ENCODE measurements at places on chromosomes 2 and 18.

DNA sequence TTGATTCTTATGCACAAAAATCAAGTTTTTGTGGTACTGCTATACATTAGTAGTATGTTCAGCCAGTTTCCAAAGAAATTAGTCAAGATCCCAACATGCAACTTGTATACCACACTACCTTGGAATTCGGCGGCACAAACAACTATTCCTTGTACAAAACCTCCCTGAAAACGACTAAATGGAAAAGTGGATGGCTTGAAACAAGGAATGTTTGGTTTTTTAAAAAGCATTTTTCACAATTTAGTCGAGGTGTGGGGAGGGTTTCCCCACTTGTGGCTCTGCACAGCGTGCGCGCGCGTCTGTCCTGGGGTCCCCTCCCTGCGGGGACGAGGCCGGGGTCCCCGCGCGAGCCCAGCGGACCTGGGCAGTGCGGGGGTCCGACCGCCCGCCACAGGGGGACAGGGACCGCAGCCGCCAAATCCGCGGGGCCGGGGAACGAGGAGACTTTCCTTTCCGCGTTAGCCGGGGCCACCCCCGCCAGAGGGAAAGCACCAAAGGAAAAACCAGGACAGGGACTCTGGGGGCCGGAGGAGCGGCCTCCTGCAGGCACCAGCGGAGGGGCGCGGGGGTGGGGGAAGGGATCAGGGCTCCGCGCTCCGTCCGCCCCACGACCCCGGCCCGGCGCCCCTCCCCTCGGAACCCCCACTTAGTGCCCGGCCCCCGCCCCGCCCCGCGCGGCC lies 534 bp upstream of the SOCS6 start:
- DNase-seq, result no peak

- no peak for DNase-seq
Observed at GRCh38 chr2:111905990-111906735, 7.8 kb downstream of the MERTK start.

DNA sequence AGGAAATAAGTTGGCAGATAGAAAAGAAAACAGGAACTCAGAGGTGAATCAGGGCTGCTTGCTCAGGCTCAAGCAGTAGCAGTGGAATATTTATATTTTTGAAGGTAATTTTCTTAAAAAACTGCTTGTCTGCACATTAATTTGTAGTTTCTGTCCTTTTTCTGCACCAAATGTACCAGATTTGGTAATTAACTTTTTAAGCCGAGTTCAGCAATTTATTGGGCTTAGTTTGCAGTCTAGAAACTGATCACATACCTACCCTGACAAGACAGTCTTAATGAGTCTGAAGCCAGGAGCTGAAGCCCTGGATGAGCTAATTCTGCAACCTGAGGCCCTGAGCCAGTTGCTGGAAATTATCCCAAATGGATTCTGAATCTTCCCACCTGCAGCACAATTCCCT lies 647.0 kb downstream of the TDRD15 start:
- no peak for DNase-seq

- DNase-seq, result no peak
Observed at GRCh38 chr2:226564667-226565066, 235.0 kb downstream of the IRS1 start.

DNA sequence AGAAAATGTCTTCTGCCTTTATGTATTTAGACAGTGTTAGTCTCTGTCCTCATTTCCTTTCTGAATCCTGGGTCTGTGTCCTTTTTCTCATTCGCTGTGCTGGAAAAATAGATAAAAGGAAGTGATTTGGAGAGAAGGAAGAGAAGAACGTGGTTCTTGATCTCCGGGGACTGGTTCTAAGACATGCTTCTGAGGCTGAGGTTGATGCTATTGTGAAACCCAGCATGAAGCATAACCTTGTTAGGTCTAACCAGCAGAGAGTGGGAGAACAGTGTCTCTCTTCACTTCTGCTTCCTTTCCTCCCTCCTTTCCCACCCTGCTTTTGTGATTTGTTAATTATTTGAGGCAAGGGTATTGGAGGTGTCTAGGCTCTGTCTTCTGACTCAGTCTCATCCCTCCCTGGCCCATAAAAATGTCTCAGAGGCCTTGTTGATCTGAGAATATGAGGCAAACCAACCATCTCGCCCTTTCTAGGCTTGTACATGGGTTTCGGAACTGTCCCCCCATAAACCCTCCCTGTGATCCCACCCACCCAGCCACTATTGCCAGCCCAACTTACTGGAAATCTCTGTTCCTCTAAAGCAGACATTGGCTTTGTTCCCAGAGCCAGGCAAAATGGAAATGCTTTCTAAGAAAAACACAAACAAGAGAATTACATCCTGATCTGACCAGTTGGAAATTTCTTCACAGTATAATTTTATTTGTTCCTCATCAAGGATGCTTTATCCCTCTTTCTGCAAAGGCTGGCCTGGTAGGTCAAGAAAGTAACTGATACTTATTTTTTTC lies 360.6 kb upstream of the TNP1 start:
- no peak for DNase-seq

DNA sequence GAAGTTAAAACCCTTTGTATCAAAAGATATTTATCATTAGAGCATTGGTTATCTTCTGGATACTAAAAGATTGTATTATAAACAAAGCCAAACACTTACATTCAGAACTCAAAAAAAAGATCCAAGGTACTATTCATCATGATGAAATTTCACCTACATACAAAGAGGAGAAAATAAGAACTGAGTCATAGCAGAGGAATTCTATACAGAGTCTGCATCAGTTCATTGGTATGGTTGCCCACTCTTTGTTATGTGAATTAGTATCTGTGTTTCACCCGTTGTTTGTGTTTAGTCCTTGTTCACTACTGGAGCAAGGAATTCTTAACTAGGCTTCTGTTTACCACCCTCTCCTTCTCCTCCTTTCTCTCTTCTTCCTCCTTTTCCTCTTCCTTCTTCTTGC lies 157.9 kb downstream of the LNPK start:
- no peak for DNase-seq

- no peak for DNase-seq
Observed at GRCh38 chr2:217277646-217278398, 418.0 kb upstream of the TNP1 start.

GRCh38 chr18:48967545-48967944 lies 16.8 kb upstream of the SMAD7 start:
- DNase-seq, result no peak

DNA sequence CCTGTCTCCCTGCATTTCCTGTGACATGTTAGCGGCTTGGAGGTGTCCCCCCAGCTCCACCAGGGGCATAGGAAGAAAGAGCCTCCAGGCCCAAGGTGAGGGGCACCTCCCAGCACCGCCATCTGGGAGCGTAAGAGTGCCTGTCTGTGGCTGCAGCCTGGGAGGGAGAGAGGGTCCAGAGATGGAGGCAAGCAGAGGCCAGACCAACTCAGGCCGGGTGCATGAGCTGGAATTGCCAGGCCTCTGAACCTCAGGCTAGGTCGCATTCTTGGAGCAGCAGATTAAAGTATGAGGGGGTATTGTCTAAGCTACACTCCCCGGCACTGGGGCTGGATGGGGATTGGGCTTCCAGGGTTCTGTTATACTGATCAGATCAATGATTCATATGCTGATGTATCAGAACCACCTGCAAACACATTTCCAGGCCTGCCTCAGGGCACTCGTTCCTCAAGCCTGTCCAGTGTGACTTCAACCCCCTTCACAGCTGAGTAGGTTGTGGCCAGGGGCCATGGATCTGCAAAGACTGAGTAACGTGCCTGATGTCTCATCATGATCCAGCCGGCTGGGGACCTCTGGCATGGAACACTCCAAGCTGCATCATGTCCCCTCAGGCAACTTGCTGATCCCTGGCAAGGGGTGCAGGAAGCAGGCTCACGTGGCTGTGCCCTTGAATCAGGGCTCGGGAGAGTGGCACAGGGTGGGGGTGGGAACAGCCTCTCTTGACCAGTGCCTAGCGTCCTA lies 73.2 kb downstream of the HS1BP3 start:
- DNase-seq, result no peak

GRCh38 chr2:72325592-72326422 lies 178.1 kb upstream of the CYP26B1 start:
- DNase-seq, result no peak

DNA sequence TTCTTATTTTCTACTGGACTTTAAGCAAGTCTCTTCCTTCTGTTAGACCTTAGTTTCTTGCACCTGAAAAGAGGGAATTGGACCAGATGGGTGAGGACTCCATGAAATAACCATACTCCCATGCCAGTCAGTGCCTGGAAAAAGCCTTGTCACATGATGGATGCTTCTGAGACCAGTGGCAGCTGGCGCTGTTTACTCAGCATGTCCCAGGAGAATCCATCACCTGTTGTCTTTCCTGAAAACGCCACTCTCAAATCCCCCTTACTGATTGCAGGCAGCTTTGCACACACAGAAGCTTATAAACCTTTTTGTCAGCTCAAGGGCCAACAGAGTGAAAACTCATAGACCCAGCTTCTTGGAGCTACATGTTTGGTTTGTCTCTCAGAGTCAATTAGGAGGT lies 117.6 kb downstream of the POLE4 start:
- DNase-seq, result peak; percentile 83

DNA sequence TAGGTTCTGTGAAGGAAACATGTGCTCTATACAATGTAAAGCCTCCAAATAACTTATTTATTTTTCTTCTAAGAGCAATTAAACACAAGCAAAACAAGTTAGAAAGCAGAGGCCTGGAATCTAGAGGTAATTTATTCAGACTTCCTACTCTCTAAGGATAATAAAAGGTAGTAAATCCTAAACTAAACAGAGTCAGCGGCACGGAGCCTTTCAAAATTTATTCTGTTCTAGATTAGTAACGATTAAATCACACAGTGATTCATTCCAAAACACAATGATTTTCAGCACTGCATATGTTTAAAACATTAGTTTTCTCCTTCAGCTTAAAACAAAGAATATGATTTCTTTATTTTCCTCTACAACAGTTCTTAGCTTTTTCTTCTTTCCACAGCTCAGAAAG lies 160.9 kb downstream of the FBXO15 start:
- no peak for DNase-seq

DNA sequence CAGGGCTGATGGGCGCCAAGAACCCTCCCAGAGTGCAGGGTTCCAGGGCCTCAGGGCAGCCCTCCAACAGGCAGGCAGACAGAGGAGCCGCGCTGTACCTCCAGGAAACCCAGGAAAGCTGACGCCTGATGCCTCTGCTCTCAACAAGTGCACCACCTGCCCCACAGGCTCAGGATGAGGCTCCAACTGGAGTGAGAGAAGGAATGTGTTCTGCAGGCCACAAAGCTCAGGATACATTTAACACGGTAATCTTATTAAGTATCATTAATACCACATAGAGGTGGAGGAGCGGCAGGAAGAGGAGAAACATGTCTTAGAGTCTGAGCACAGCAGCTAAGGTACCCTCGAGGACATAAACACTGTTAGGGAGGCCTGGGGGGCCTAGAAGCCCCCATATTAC lies 155.9 kb upstream of the CAPN13 start:
- no peak for DNase-seq

- no peak for DNase-seq
Observed at GRCh38 chr2:200873560-200873959, 9.1 kb upstream of the CLK1 start.

- DNase-seq, result no peak
Observed at GRCh38 chr2:160905862-160906261, 254.4 kb upstream of the TANK start.

- no peak for DNase-seq
Observed at GRCh38 chr2:135086222-135086621, 34.1 kb downstream of the RAB3GAP1 start.

DNA sequence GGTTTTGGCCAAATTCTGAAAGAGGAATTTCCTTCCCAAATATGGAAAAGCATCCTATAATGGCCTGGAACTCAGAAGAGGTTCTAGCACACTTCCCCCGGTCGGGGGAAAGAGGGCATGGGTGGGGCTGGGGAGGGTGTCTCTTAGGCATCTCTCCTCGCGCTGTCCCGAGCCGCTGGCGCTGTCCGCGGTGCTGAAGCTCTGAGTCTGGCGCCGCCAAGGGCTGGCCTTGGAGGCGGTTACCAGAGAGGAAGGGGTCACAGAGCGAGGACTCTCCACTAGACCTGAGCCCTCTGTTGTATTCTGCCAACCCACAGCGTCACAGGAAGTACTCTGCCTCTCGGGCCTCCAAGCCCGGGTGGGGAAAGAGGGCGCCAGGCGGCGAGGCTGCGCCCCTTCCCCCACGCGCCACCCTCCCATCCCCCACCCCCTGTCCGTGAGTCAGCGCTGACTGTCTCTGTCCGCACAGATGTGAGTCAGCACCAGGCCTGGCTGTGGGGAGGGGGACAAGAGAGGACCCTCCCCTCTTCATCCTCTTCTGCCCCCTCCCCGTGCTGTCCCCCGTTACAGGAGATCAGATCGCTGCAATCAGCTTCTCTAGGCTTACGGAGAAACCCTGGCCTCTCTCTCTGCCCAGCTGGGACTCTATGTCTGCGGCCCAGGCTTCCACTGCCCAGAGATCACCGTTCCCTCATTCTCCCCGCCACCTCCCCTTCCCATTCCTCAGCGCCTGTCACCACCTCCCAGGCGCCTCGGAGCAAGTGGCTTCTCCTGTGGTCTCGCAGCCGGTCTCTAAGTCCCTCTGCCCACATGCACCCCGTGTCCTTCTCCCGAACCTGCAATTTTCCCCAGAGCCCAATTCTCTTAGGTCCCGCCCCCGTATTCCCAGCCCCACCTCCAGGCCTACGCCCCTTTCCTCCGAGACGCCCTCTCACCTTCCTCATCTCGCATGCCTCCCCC lies 779 bp downstream of the PTPRN start:
- peak; percentile 26 for DNase-seq

DNA sequence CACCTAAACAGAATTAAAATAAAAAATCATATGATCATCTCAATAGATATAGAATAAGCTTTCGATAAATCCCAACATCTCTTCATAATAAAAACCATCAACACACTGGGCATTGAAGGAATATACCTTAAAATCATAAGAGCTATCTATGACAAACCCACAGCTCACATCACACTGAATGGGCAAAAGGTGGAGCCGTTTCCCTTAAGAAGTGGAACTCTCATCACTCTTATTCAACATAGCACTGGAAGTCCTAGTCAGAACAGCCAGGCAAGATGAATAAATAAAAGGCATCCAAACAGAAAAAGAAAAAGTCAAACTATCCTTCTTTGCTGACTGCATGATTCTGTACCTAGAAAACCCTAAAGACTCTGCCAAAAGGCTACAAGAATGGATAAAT lies 510.3 kb downstream of the ZNF804A start:
- no peak for DNase-seq

DNA sequence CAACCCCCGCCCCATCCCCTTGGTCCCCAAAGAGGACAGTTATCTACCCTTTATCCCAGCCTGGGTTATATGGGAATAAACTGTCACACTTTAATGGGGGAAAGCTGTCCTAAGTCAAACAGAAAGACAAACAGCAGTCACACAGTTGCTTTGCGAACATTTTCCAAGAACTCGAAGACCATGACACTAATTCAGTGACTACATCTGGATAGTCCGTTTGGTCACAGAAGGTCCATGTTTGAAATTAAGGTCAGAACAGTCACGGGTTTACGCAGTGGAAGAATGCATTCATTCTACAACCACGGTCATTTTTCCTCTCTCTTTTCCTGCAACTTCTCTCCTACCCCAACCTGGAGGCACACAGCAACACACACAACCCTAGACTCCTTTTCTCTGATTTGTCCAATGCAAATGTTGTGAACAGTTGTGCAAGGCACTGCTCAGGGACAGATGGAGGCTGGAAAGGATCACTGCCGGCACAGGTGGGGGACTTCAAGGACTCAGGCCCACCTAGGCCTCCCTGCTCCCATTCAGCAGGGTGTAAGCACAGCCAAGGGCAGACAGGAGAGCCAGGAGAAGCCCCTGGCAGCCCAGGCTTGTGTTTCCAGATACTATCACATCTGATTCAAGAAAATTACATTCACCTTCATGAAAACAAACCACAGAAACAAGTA lies 39.9 kb downstream of the ZNF516 start:
- no peak for DNase-seq

GRCh38 chr18:44895176-44895798 lies 214.6 kb downstream of the SETBP1 start:
- DNase-seq, result no peak

GRCh38 chr2:11414372-11415124 lies 51.4 kb downstream of the E2F6 start:
- no peak for DNase-seq

Measured in NCI-H748 treated with DMSO at 0.1 percent for 48 hours (cell line).